ENCODE measurements at places on chromosomes 16 and 17.

GRCh38 chr17:76102944-76103273 lies 678 bp downstream of the EXOC7 start:
- no peak for DNase-seq

- DNase-seq, result no peak
Measured at GRCh38 chr16:74888232-74888862, 96.6 kb downstream of the WDR59 start.

- no peak for DNase-seq
Measured at GRCh38 chr17:61454381-61455323, 2.4 kb downstream of the TBX4 start.

DNA sequence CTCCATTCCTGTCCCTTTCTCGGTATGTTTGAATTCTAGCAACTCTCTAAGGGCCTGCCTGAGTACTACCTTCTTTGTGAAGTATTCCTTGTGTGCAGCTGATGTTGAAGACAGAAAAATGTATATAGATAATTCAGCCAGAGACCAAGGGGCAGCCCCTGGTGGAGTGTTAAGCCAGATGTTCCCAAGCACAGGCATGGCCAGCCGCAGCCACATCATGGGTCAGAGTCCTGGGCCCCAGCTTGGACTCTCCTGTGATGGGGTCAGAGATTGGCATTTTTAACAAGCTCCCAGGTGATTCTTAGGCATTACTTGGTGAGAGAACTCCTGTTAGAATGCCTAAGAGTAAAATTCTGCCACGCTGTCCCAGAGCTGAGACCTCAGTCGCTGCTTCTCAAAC lies 100.8 kb downstream of the IRF8 start:
- no peak for DNase-seq

GRCh38 chr17:6780886-6781285 lies 4.9 kb downstream of the FBXO39 start:
- no peak for DNase-seq

GRCh38 chr17:69978056-69978646 lies 96.9 kb upstream of the KCNJ16 start:
- no peak for DNase-seq

- DNase-seq, result no peak
Measured at GRCh38 chr17:39738983-39739884, 1.5 kb downstream of the GRB7 start.

DNA sequence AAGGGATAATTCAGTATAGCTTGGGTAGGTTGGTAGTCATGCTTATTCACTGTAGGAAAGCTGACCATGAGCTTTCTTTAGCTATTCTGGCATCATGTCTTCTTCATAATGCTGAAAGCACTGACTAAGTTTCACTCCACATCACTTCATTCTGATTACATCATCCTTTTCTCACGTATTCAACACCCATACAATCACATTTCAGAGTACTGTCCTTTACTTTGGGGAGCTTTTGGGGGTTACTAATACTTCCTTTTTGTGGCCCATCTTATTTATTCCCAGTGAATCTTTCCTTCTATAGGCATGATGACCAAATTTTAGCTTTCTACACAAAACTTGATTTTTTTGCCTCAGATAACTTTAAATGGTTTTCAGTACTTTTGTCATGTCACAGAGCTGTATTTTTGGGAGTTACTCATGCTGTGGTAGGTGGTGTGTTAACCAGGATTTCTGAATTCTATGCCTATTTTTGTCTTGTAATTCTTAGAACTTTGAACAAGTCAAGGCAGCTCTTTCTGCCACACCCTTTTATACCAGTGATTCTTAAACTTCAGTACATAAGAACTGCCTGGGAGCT lies 23.5 kb downstream of the TADA2A start:
- no peak for DNase-seq

GRCh38 chr16:51524555-51525373 lies 373.7 kb upstream of the SALL1 start:
- no peak for DNase-seq

- DNase-seq, result no peak
Measured at GRCh38 chr16:48347191-48347865, 37.9 kb downstream of the SIAH1 start.

DNA sequence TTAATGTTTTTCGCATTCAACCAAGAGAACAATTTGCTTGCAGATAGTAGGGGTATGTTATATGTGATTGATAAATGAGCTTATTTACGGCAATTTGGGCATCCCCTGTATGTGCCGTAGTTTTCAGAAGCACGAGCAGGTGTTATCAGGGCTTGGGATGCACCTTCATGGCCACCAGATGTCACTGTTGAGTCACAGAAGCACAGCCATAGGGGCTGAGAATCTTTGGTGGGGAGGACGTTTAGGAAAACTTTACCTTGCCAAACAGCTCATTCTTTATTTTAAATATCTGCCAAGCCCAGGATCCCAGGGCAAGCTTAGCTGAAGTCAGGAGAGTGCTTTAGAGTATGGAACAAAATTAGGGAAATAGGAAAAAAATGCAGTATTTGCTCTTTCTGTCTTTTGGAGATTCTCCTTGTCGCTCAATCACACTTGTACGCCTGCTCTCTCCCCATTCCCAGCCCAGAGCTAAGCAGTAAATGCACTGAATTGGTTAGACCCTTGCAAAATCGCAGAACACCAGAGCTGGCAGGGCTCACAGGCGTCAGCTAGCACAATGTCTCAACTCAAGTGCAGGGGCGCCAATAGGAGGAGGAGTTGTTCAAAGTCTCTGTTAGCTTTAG lies 93.6 kb upstream of the MPHOSPH6 start:
- DNase-seq, result peak; percentile 48

GRCh38 chr16:85682516-85682915 lies 6.2 kb downstream of the GINS2 start:
- DNase-seq, result no peak

DNA sequence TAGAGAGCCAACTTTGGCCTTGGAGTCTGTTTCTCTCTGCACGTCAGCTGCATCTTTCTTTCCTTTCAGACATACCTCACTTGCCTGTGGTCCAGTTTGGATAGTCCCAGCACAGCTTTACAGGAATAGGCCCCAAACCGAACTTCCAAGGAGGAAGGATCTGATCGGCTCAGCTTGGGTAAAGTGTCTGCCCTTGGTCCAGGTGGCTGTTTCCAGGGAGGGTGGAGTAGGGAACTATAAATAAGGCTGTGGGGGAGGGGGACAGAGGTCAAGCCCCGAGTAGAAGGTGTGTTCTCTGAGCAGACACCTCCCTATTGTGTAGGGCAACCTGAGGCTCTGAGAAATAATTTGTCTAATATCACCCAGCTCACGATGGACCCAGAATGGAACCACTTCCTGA lies 29.2 kb upstream of the NKD1 start:
- no peak for DNase-seq

DNA sequence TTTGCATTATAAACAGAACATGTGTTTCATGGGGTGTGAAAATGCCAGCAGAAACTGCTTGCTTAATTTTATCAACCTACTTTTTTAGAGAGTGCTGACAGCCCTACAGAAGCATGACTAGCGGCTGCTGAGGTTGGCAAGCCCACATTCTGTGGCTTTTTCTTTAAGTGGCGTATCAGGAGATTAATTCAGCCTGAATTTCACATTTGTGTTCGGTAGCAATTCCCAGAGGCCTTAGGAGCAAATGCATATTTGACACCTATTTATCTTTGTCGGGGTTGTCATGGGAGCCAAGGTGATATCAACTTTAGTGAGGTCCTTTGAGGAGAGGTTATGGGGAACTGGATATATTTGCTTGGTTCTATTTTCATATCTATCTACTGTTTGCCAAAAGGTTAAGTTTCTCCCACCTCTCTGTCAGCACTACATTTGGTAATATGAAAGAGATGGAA lies 140.9 kb downstream of the KCNJ2 start:
- no peak for DNase-seq

GRCh38 chr17:81222620-81222905 lies 202 bp downstream of the CEP131 start:
- no peak for DNase-seq

GRCh38 chr16:83552228-83552627 lies 255.6 kb upstream of the HSBP1 start:
- no peak for DNase-seq

- DNase-seq, result no peak
Measured at GRCh38 chr17:73711184-73711583, 66.9 kb upstream of the SDK2 start.

GRCh38 chr16:27345201-27345600 lies 31.4 kb downstream of the IL4R start:
- DNase-seq, result no peak

Data from stimulated activated CD4-positive, alpha-beta T cell treated with anti-CD3 and anti-CD28 coated beads, Interleukin-2, amount 100 ng/mL, for 24 hours (primary cell).